ENCODE measurements at places on chromosomes 13 and 19. TPM values are rescaled to one million over a fixed set of nuclear protein-coding genes. Genes with fewer than 3 reads are reported as not detected.

Gene CYP4F2
- not detected for total RNA-seq

Gene MLNR
- total RNA-seq: not detected

Gene IL11
- not detected for total RNA-seq

Gene SIGLEC7
- total RNA-seq: 10.0 TPM

Gene C5AR2
- total RNA-seq: 6.4 TPM

DNA sequence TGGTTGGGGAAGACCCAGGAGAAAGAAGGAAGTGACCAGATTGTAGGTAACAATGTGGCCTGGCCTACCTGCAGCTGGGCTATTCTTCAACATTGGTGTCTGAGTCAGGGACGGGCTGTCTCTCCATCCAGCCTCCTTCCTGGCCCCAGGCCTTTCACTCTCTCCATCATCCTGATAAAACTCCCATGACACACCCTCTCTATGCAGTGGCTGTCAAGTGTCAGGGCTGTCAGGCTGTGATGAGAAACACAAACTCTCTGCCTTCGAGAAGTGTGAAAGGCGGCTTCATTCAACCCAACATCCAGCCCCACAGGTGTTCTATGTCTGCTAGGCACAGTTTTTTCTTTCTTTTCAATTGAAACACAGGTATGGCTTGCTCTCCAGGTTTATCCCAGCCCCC lies 153.3 kb upstream of the VSTM2B start:
- no peaks in the 10 kb centered on the region for H3K4me1 ChIP-seq
- H3K36me3 ChIP-seq: no peaks in the 10 kb centered on the region
- no peak overlapping the region for H3K4me3 ChIP-seq
- DNase-seq: no peak
- H3K27ac ChIP-seq: no peak overlapping the region
- H3K27me3 ChIP-seq: peaks cover 4% of the 10 kb centered on the region

GRCh38 chr19:41321204-41321599 lies 11.2 kb downstream of the CCDC97 start:
- H3K4me1 ChIP-seq: peaks cover 51% of the 10 kb centered on the region
- H3K36me3 ChIP-seq: peaks cover 64% of the 10 kb centered on the region
- H3K4me3 ChIP-seq: no peak overlapping the region
- no peaks in the 10 kb centered on the region for H3K27me3 ChIP-seq
- no peak for DNase-seq

DNA sequence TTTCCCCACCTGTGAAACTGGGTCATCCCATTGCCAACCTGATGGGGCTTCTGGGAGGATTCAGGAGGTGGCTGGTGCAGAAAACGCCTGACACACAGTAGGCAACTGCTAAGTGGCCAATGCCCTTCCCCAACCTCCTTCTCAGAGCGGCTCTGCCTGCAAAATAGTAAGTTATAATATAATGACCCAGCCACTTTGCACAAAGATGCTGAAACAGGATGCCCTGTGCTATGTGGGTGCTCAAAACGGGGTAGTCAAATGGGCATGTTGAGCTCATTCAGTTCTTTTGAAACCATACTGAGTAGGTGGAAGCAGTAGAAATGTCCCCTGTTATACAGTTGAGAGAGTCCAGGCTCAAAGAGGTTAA lies 507 bp downstream of the MARCHF2 start:
- no peaks in the 10 kb centered on the region for H3K36me3 ChIP-seq
- peak overlapping the region; percentile 80 for H3K4me3 ChIP-seq
- peaks cover 48% of the 10 kb centered on the region for H3K4me1 ChIP-seq
- peak overlapping the region; percentile 86 for H3K27ac ChIP-seq
- no peaks in the 10 kb centered on the region for H3K27me3 ChIP-seq
- no peak for DNase-seq

- H3K4me1 ChIP-seq: no peaks in the 10 kb centered on the region
- H3K36me3 ChIP-seq: no peaks in the 10 kb centered on the region
- H3K4me3 ChIP-seq: no peak overlapping the region
Observed at GRCh38 chr13:30824651-30825050, 81.4 kb upstream of the MEDAG start.

GRCh38 chr13:49110913-49111170 lies 109.3 kb upstream of the MLNR start:
- no peak overlapping the region for H3K27ac ChIP-seq
- H3K27me3 ChIP-seq: no peaks in the 10 kb centered on the region
- peak overlapping the region; percentile 63 for H3K4me3 ChIP-seq
- DNase-seq: no peak

- no peak for DNase-seq
- no peak overlapping the region for H3K27ac ChIP-seq
- H3K27me3 ChIP-seq: no peaks in the 10 kb centered on the region
- H3K4me1 ChIP-seq: no peaks in the 10 kb centered on the region
Observed at GRCh38 chr13:86729206-86729605, 930.0 kb upstream of the SLITRK6 start.

GRCh38 chr13:65926750-65927171 lies 1303.4 kb downstream of the PCDH9 start:
- no peaks in the 10 kb centered on the region for H3K4me1 ChIP-seq
- no peak overlapping the region for H3K4me3 ChIP-seq
- H3K27ac ChIP-seq: no peak overlapping the region
- H3K36me3 ChIP-seq: no peaks in the 10 kb centered on the region
- DNase-seq: no peak

DNA sequence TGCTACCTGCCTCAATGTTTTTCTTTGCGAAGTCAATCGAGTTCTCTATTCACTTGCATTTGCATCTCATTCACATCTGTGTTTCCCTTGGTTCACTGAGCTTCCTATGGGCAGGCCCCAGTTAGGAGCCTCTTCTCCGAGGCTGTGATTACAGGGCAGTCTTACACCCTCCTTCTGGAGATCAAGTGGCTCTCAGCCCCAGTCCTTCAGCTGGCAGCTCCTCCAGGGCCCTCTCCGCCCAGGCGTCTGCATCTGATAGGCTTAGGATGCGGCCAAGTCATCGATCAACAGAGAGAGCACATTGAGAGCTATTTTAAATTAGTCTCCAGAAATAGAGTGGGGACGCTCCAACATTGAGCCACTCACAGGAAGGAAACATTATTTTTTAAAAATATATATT lies 44.2 kb downstream of the MBNL2 start:
- peak; percentile 70 for DNase-seq
- H3K4me3 ChIP-seq: no peak overlapping the region
- H3K36me3 ChIP-seq: peaks cover 9% of the 10 kb centered on the region
- H3K4me1 ChIP-seq: peaks cover 51% of the 10 kb centered on the region
- no peaks in the 10 kb centered on the region for H3K27me3 ChIP-seq

- no peaks in the 10 kb centered on the region for H3K4me1 ChIP-seq
- DNase-seq: no peak
- no peak overlapping the region for H3K4me3 ChIP-seq
- peaks cover 59% of the 10 kb centered on the region for H3K36me3 ChIP-seq
- no peaks in the 10 kb centered on the region for H3K27me3 ChIP-seq
- H3K27ac ChIP-seq: no peak overlapping the region
Observed at GRCh38 chr19:39420769-39421168, 8.3 kb downstream of the PLEKHG2 start.

DNA sequence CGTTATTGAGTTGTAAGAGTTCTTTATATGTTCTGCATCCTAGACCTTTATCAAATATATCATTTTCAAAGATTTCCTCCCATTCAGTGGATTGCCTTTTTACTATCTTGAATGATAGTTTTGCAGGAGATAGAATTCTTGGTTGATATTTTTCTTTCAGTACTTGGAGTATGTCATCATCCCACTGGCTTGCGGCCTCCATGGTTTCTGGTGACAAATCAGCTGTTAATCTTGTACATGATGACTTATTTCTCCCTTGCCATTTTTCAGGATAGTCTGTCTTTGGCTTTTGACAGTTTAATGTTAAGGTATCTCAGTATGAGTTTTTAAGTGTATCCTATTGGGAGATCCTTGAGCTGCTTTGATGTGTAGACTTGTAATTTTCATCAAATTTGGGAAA lies 8.5 kb downstream of the ZNF557 start:
- H3K4me1 ChIP-seq: no peaks in the 10 kb centered on the region
- no peak overlapping the region for H3K27ac ChIP-seq
- no peak overlapping the region for H3K4me3 ChIP-seq
- no peak for DNase-seq

- DNase-seq: no peak
- no peaks in the 10 kb centered on the region for H3K27me3 ChIP-seq
- peaks cover 94% of the 10 kb centered on the region for H3K4me1 ChIP-seq
- H3K27ac ChIP-seq: peak overlapping the region; percentile 27
Observed at GRCh38 chr13:97238432-97238831, 16.3 kb downstream of the MBNL2 start.

DNA sequence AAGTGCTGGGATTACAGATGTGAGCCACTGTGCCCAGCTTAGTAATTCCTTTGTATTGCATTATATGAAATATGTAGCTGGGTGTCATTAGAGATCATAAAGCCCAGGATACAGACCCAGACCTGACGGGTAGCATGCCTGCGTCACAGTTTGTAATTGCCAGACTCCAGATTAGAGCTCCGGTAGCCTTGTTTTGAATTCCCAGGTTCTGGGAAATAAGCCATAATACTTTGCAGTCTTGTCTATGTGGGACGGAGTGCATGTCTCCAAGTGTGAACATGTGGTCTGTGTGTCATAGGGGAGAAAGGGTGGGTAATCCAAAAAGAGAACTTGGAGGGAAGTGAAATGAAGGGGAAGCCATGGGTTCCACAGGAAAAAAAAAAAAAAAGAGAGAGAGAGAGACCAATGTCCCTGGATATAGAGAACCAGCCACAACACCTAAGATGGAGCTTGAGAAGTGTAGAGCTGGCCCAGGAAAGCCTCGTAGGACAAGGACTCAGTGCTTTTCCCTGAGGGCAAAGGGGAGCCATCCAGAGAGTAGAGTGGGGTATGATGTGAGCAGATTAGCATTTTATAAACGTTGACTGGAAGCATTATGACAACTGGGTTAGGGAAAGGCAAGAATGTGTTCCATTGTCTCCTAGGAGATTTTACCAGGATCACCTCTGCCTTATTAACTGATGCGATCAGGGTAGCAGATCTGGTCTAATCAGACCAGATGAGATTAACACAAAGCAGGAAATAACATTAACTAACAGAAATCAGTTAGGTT lies 2.6 kb downstream of the ZSCAN4 start:
- H3K27ac ChIP-seq: no peak overlapping the region
- no peak for DNase-seq
- no peak overlapping the region for H3K4me3 ChIP-seq
- no peaks in the 10 kb centered on the region for H3K36me3 ChIP-seq
- no peaks in the 10 kb centered on the region for H3K4me1 ChIP-seq
- H3K27me3 ChIP-seq: peaks cover 8% of the 10 kb centered on the region

GRCh38 chr13:21548577-21548976 lies 55.4 kb downstream of the MICU2 start:
- no peak overlapping the region for H3K27ac ChIP-seq
- H3K27me3 ChIP-seq: no peaks in the 10 kb centered on the region
- DNase-seq: no peak
- no peaks in the 10 kb centered on the region for H3K4me1 ChIP-seq
- no peaks in the 10 kb centered on the region for H3K36me3 ChIP-seq
- H3K4me3 ChIP-seq: no peak overlapping the region

DNA sequence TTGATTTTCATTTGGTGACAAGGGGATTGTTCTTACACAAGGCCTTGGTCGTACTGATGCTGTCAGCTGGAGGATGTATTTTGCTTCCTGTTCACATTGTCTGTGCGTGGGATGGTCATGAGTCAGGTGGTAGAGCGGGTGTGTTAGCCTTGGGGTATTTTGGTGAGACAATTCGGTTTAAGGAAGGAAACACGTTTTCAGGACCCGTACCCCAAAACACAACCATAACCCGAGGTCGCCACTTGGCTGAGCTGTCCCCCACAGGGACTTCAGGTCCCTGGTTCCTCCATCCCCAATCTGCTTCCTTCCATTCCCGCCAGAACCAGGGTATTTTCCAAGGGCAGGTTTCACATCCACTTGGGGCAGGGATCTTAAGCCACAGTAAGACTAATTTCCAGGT lies 15.0 kb downstream of the MYO9B start:
- no peak overlapping the region for H3K4me3 ChIP-seq
- no peak for DNase-seq
- H3K36me3 ChIP-seq: peaks cover 12% of the 10 kb centered on the region
- H3K27me3 ChIP-seq: no peaks in the 10 kb centered on the region

DNA sequence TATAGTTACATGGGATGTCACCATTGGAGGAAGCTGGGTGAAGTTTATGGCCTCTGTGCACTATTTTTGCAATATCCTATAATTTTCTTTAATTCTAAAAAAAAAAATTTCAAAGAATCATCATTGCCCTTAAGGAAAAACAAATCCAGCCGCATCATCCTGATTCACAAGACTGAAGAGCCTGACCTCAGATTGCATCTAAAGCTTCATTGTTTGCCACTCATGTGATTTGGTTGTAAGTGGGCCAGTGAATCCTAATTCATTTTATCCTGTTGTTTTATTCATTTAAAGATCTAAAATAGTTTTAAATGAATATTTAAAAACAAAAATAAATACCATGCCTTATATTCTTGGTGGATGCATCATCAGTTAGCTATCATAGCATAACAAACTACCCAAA lies 504.5 kb downstream of the TBC1D4 start:
- H3K27ac ChIP-seq: no peak overlapping the region
- H3K36me3 ChIP-seq: no peaks in the 10 kb centered on the region
- H3K27me3 ChIP-seq: no peaks in the 10 kb centered on the region
- DNase-seq: no peak

- H3K36me3 ChIP-seq: no peaks in the 10 kb centered on the region
- no peak overlapping the region for H3K4me3 ChIP-seq
- peak; percentile 56 for DNase-seq
- peaks cover 20% of the 10 kb centered on the region for H3K4me1 ChIP-seq
Observed at GRCh38 chr13:30862707-30863106, 43.4 kb upstream of the MEDAG start.

- H3K4me1 ChIP-seq: peaks cover 3% of the 10 kb centered on the region
- peaks cover 29% of the 10 kb centered on the region for H3K36me3 ChIP-seq
- no peaks in the 10 kb centered on the region for H3K27me3 ChIP-seq
- H3K27ac ChIP-seq: no peak overlapping the region
- no peak for DNase-seq
Observed at GRCh38 chr19:10712045-10712444, 5.8 kb upstream of the DNM2 start.

GRCh38 chr13:73228546-73228945 lies 169.7 kb downstream of the KLF5 start:
- no peaks in the 10 kb centered on the region for H3K27me3 ChIP-seq
- no peak overlapping the region for H3K27ac ChIP-seq
- no peak overlapping the region for H3K4me3 ChIP-seq
- no peaks in the 10 kb centered on the region for H3K4me1 ChIP-seq
